ENCODE measurements at places on chromosomes 12 and 14.

DNA sequence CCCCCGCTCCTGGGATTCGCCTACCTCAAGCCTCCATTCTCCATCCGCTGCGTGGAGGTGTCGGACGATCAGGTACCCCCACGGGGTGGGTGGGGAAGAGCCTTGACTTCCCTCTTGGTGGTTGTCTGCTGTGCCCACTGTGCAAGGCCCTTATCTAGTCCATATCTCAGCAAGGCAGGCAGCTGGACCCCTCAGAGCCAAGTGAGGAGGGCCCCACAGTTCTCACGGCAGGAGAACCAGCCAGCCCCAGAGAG, 39.9 kb downstream of the MMAB start:
- no peak for DNase-seq

DNA sequence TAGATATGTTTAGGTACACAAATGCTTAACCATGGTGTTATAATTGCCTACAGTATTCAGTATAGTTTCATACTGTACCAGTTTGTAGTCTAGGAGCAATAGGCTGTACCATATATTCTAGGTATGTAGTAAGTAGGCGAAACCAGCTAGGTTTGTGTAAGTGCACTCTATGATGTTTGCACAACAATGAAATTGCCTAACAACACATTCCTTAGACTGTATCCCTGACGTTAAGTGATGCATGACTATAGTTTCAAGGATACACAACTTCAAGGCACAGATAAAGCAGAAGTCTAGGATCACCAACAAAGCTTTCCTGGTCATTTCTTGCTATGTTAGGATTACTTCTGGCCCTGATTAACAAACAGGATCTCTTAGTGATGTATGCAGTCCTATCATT, 135.1 kb downstream of the SLC38A1 start:
- peak; percentile 33 for DNase-seq

- DNase-seq, result no peak
These were observed 43.7 kb upstream of the TSPAN9 start for GRCh38 chr12:3033539-3033867.

- no peak for DNase-seq
These were observed 51.2 kb downstream of the SMIM41 start for GRCh38 chr12:52130711-52131110.

GRCh38 chr12:3655328-3655900, 97.5 kb downstream of the CRACR2A start:
- DNase-seq, result no peak

GRCh38 chr12:41186026-41186425, 2.1 kb upstream of the PDZRN4 start:
- DNase-seq, result no peak

GRCh38 chr14:105161309-105161708, 7.3 kb downstream of the JAG2 start:
- DNase-seq, result no peak

Data from large intestine (tissue), 12 donors.